ENCODE measurements at places on chromosomes 4 and X. TPM values are rescaled to one million over a fixed set of nuclear protein-coding genes. Genes with fewer than 3 reads are reported as not detected.

The CXorf51B gene
- total RNA-seq = not detected

The CXCL11 gene
- total RNA-seq = not detected

The GNRHR gene
- total RNA-seq = not detected

The MAGEB2 gene
- not detected for total RNA-seq

Measured in CD4-positive, alpha-beta T cell (primary cell).